ENCODE measurements at places on chromosomes 2 and 18.

DNA sequence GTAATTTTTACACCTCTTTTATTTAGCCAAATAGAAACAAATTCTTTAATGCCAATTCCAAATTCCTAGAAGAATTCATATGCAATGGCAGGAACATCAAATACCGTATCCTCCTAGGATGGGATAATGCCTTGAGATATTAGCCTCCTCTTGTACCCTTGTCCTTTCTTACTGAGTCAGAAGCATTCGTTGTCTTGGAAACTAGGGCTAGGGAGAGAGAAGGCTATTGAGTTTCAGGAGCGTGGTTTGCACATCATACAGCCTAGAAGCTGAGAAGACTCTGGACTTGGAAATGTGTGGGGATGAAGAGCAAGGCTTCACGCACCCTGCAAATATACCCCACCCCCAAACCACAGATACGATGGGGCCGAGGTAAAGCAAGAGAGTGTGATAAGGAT lies 300.7 kb downstream of the SP3 start:
- no peak for DNase-seq

DNA sequence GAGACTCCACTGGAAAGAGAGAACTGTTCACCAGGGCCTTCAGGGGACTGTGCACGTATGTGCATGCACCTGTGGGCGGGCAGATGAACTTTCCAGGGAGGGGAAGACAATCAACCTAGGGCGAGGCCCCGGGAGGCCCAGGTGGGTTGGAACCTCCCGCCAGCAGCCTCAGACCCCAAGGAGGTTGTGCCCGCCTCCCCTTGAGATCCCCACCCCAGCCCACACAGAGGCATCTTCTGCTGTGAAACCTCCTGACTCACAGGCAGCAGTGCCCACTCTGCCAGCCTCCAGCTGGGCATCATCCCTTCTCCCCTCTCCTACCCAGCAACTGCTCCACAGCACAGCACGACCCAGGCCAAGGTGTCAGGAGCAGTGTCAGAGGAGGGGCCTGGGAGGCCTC lies 54.4 kb downstream of the FAM178B start:
- peak; percentile 68 for DNase-seq

DNA sequence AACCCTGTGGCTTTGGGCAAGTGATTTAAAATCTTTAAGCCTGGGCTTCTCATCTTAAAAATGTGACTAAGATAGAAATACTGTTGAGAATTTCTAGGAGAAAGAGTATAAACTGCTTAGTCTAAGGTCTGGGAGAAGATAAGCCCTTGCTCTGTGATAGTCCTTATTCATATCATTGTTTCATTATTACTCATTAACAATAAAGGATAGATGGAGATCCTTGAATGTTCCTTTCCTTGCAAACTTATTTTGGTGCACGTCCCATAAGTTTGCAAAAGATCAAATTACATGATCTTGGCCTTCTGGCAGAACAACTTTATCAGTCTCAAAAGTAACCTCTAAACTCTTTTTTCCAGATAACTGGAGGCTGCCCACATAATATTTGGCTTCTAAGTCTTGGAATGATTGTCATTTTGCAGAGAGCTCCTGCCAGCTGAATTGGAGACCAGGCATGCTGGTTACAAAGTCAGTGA lies 138.3 kb downstream of the FAM124B start:
- no peak for DNase-seq

DNA sequence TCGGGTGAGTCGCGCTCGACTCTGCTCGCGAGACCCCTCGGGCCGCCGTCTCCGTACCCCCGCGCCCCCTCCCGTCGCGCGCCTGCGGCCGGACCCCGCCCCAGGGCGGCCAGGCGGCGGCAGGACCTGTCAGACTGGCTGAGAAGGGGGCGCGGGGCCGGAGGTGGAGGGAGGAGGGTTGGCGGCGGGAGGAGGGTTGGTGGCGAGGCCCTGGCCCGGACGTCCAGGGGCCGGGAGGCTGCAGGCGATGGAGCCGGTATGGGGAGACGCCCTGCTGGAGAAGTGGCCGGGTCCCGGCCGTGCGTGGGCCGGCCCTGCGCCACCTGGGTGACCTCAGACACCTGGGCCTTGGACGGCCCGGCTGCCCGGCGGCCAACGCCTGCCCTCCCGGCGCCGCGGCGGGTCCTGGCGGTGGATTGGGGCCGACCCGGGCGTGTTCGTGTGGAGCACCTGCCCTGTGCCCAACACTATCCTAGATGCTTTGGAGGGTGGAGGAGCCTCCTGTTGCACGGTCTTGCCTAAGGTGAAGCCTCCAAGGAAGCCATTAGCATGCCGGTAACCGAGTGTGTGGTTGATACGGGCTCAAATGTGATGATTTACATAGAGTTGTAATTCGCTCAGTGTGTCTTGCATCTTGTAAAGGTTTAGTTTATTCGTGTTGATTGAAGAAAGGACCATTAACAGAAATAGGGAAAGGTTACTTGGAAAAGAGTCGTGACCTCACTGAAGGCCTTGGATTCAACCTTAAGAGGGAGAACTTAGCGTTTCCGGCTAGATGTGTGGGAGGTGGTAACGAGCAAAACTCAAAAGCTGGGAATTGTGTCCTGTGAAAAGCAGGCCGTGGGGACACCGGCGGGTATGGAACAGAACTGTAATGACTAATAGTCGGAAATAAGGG lies 550 bp downstream of the MYL12B start:
- DNase-seq, result no peak

GRCh38 chr2:20454036-20454981 lies 7.4 kb downstream of the RHOB start:
- no peak for DNase-seq

DNA sequence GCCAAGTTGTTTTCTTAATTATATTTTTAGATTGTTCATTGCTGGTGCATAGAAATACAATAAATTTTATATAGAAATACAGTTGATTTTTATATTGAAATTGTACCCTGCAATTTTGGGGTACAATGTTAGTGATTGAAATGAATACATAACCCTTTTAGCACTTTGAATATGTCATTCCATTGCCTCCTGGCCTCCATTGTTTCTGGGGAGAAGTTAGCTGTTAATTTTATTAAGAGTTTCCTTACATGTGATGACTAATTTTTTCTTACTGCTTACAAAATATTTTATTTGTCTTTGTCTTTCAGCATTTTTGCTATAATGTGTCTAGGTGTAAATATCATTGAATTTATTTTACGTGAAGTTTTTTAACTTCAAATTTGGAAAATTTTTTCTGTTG lies 176.5 kb upstream of the DCC start:
- DNase-seq, result no peak

- DNase-seq, result peak; percentile 20
Observed at GRCh38 chr2:128622371-128622770, 303.7 kb upstream of the HS6ST1 start.

GRCh38 chr18:3495691-3496430 lies 45.9 kb downstream of the TGIF1 start:
- DNase-seq, result no peak

GRCh38 chr2:174588463-174588862 lies 9.1 kb downstream of the WIPF1 start:
- no peak for DNase-seq

DNA sequence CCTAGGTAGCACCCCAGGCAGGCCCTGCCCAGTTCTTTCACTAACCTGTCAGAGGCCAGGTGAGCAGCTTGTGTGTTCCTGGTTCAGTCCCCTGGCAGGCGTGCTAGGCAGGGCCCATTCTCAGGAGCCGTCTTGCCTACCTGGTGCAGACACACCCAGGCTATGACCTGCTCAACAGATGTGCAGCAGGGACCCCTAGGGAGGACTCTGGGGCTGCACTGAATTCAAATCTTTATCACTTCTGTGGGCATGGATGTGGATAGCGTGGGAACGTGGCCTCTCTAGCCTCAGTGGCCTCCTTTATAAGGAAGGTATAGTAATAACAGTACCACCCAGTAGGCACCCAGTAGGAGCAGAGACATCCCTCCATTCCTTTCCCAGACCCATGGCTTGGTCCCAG lies 48.4 kb downstream of the PLEKHB2 start:
- no peak for DNase-seq

DNA sequence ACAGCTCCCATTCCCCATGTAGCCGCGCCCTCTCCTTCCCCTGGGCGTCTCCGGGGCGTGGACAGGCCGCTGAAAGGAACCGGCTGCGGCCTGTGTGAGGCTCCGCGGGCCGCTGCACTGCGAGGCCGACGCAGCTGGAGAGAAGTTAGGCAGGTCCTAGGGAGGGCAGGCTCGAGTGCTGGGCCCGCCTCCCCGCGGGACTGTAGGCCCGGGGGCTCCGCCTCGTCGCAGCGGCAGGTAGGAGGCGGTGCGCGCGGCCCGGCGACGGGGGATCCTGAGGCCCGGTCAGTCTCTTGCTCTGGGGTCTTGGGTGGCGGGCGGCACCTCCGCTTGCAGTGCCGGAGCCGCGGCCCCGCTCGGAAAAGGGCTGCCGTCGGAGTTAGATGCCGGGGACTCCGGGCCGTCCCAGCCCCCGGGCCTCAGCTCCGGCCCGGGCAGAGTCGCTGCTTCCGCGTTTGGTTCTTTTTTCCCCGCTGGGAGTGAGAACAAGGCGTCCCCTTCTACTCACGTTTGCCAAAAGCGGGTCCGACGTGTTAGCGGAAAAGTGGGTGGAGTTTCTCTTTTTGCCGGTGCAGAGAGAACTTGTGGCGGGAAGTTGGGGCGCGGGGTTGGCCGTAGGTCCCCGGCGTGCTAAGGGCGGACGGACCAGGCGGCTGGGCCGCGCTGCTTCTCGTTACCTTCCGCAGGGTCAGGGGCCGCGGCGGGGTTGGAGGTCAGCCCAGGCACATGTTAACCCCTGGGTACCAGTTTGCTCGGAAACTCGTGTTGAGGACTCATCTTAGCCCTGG lies at the start of gene VRK2:
VRK2 (plus strand) TSS at position 222 of the 788 bp plus-strand sequence. CDS start 2,026 bp downstream, outside the sequence.
- peak; percentile 36 for DNase-seq

- peak; percentile 66 for DNase-seq
Observed at GRCh38 chr2:211454679-211455078, 898.3 kb downstream of the CPS1 start.

DNA sequence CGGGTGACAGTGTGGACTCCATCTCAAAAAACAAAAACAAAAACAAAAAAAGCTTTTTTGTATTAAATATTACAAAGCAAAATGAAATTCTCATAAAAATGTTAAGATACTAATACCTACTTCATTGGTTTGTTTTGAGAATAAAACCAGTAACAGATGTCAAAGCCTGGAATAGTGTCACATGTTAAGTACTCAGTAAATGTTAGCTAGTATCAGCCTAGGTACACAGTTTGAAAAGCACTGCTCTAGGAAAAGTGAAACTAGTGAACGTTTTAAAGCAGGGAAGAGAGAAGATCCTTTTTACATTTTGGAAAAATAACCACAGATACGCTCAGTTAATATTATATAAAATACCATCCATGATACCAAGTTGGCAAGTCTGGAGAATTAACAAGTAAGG lies 37.1 kb upstream of the ADAM17 start:
- no peak for DNase-seq

- DNase-seq, result no peak
Observed at GRCh38 chr2:56192664-56193305, 9.0 kb downstream of the CCDC85A start.

- DNase-seq, result no peak
Observed at GRCh38 chr18:3458378-3458777, 8.4 kb downstream of the TGIF1 start.

DNA sequence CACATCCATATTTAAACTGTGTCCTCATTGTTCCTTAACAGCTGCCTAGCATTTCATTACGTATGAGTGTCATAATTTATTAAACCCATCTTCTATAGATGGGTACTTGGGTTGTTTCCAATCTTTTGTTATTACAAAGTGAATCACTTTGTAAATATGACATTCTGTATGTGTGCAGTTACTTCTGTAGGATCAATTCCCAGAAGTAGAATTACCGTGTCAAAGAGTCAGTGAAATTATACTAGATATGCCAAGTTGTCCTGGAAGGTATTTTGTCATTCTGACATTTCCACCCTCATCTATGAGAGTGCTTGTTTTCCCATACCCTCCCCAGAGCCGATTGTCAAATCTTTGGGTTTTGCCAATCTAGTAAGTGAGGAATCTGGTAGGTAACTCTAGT lies 194.5 kb upstream of the APCDD1 start:
- DNase-seq, result no peak

- no peak for DNase-seq
Observed at GRCh38 chr2:120954939-120955338, 219.3 kb downstream of the GLI2 start.

GRCh38 chr2:238381341-238382115 lies 45.2 kb upstream of the ASB1 start:
- no peak for DNase-seq

GRCh38 chr2:160430001-160430344 lies 63.6 kb downstream of the RBMS1 start:
- no peak for DNase-seq

- peak; percentile 34 for DNase-seq
Observed at GRCh38 chr18:23178661-23179081, 43.4 kb downstream of the CABLES1 start.

DNA sequence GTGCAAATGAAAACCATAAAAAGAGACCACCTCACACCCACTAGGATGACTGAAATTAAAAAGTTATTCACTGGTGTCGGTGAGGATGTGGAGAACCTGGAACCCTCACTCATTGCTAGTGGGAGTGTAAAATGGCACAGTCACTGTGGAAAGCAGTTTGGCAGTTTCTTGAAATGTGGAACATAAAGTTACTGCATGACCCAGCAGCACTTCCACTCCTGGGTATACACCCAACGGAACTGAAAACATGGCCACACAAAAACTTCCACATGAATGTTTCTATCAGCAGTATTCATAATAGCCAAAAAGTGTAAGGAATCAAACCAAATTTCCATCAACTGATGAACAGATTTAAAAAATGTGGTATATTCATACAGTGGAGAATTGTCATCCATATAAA lies 65.1 kb upstream of the SLC66A3 start:
- no peak for DNase-seq

- DNase-seq, result no peak
Observed at GRCh38 chr2:84249140-84249539, 209.9 kb downstream of the SUCLG1 start.

DNA sequence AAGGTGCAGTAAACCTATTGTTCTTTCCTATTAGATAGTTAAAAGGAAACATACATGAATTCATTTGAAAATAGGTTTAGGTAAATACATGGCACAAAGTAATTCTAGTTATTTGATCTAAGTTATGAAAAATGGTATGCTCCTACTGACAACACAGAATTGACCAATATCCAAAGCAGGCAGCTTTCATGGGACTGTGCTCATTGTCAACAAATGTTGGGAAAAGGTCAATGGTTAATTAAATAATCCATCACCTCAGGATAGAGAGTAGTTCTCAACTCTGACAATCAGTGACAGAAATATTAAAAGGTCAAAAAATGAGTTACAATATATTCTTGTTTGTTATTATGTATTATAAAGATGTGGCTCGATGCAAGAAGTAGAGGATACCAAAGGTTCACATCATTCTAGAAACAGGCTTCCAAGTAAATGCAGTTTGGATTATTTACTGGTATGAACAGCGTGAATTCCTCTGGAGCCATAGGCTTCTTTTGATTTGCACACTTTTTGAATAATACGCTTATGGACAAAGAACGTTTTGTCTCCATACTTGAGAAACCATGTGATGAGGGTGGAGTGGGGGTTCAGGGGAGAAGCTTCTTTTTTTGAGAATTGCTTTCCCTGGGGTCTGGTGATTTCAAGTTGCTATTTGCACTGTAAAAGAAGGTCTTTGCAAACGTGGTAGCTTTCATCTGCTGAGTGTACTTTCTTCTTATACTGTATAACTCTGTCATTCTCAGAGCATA lies 422.0 kb upstream of the ZEB2 start:
- no peak for DNase-seq

- no peak for DNase-seq
Observed at GRCh38 chr2:209086761-209087160, 337.1 kb upstream of the MAP2 start.

GRCh38 chr2:233758849-233759248 lies 1.2 kb upstream of the UGT1A1 start:
- DNase-seq, result no peak

Data from posterior cingulate gyrus (tissue), 11 donors.